ENCODE measurements at places on chromosomes 7 and 10.

- DNase-seq, result no peak
Measured at GRCh38 chr10:94890264-94891022, 48.0 kb upstream of the CYP2C9 start.

- no peak for DNase-seq
Measured at GRCh38 chr10:119190954-119191785, 12.6 kb upstream of the PRDX3 start.

DNA sequence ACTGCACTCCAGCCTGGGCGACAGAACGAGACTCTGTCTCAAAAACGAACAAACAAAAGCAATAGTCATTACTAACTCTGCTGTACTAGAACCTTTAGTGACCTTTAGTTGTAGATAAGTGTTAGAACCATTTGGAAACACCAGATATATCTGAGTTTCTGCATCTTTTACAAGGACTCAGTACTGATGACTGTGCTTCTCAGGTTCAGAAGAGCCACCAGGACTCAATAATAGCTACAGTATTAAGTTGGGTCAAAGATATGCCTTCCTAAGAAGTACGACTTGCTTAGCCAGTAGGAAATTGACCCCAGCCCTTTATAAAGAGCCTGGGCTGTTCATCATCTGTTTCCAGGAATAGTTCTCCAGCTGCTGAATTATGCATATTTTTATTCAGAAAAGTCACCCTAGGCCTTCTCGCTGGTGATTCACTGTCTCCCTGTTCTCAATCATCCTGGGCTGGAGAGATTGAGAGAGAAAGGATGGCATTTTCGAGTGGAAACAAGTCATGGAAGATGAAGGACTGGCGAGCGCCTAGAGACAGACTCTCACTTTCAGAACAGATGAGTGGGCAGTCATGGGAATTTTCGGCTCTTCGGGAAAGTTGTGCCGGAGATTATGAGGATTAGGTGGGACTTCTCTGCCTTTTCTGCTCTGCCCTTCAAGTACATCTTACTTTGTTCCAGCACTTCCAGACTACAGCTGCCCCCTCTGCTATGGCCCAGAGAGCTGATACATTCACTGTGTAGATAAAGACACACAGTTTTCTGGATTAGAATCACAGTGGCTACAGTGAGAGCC, 316.1 kb downstream of the CCDC3 start:
- DNase-seq, result no peak

- DNase-seq, result no peak
Measured at GRCh38 chr10:101230183-101230917, 1.1 kb upstream of the LBX1 start.

- no peak for DNase-seq
Measured at GRCh38 chr10:23517155-23517554, 78.3 kb downstream of the OTUD1 start.

DNA sequence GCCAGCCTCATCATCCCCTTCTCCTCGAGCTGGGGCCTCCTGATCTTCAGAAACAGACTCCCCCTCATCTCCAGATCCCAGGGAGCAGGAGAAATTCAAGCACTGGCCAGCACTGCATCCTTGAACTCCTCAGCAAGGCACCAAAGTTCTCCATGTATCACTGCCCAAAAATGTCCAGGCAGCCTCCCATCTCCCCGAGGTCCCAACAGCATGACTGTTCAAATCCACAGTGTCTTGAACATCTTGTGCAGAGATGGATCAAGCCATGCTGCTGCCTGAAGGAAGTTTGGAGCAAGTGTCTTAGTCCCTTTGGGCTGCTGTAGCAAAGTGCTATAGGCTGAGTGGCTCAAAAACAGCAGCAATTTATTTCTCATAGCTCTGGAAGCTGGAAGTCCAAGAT, 115.5 kb upstream of the GALNT17 start:
- DNase-seq, result no peak

DNA sequence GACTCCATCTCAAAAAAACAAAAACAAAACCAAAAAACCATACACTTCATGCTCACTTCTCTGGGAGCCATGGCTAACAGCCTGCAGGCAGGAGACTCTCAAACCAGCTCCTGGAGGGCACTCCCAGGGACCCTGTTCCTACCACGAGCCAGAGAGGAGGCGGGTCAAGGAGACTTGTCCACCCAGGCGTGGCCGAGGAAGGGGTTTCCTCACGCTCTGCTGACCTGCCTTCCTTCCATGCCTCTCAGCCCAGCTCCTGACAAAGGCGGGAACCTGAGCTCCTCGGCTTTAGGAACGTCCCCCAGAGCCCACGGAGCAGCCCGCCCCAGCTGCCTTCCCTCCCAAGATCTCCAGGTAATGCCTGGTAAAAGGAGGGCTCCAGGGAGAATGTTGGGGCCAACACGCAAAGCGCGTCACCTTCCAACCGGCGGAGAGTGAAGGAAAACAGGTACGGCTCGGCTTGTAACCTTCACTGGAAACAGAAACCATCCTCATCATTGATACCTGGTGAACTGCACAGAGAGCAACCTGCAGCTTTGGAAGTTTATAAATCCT, 9.5 kb downstream of the GPR146 start:
- no peak for DNase-seq

GRCh38 chr10:131346456-131346855, 34.9 kb upstream of the TCERG1L start:
- no peak for DNase-seq

DNA sequence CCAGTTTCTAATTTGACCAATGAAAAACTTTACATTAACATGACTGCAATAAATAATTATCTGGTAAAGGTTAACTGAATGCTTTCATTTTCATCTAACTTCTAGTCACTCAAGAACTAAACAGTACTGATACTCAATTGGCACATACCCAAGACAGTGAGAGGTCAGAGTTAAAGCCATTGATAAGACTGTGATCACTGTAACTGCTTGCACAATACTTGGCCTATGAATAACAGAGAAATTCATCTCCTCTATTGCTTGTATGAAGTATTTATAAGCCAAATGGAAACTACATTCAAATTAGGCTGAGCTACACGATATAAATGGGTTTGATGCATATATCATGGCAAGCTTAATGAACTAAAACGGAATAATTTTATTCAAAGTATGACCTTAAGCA, 43.0 kb downstream of the HERC4 start:
- no peak for DNase-seq

DNA sequence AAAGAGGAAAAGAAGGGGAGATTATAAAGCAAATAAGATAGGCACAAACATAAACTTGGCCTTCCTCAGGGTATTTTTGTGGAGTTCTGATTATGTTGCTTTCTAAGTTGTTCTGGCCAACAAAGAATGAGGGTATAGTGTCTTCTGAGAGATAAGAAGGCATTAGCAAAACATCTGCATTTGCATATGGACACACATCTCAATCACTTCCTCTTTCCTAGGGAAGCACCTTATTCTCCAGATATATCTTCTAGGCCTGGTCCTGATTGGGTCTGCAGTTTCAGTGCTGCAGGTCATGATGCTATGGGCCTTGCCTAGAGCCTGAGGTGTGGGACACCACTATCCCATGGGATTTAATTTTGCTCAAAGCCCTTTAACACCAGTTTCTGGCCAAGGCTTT, 308.8 kb upstream of the PHYHIPL start:
- DNase-seq, result no peak

DNA sequence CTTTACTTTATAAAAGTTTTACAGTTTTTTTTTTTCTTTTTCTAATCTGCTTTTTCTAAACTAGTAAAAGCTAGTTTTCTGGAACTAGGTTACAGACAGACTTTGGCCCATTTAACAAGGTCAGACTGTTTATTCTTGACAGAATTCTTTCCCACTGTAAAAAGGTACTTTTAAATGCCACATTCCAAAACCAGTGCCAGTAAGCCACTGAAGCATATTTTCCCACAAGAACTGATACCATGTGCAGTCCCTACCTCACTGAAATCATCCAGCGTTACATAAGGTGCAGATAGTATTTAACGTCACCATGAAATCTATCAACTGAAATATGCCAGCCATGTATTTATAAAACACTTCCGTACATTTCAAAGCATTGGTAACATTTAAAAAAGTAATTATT, 121.6 kb downstream of the CDK6 start:
- DNase-seq, result no peak

DNA sequence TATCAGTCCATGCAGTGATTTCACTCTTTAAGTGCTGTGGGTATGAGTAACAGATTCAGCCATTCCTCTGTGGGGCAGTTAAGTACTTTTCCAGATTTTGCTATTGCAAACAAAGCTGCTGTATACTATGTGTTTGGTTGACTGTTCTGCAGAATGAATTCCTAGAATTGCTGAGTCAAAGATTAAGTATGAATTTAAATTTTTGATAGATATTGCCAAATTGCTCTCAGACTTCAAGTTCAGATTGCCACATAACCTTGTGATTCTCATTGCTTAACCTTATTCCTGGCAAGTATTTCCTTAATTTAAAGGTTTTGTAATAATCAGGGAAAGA, 21.6 kb upstream of the SAR1A start:
- DNase-seq, result no peak

GRCh38 chr7:27324246-27324645, 81.6 kb downstream of the EVX1 start:
- no peak for DNase-seq

DNA sequence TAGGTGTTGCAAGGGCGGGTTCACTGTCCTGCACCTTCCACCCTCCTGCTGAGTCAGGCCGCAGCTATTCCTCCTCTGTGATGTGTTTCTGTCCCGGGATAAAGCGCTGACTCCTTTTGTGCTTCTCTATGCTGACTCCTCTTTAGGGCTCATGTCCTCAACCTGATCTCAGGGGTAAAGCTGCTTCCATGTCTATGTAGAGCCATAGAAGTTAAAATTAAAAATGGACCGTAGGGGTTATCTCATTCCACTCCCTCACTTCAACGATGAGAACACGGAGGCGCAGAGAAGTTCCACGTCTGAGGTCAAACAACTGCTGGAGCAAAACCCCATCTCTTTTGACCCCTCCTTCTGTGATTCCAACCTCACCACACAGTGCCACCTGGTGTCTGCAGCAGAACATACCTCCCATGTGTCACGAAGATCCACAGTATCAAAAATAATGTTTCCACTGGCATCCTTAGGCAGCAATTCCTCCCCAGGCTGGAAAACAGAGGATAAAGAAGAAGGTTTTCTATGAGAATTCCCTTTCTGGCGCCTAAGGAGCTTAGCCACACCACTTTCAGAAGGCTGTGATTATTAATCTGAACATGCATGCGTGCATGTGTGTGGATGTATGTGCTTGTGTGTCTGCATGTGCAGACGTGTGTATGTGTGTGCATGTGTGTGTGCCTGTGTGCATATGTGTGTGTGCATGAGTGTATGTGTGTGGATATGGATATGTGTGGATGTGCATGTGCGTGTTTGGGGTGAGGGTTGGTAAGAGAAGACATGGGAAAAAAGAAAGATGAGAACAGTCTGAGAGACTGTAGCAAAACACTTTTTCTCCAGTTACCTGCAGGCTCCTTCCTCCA, 81.2 kb upstream of the UCN3 start:
- DNase-seq, result peak; percentile 45

DNA sequence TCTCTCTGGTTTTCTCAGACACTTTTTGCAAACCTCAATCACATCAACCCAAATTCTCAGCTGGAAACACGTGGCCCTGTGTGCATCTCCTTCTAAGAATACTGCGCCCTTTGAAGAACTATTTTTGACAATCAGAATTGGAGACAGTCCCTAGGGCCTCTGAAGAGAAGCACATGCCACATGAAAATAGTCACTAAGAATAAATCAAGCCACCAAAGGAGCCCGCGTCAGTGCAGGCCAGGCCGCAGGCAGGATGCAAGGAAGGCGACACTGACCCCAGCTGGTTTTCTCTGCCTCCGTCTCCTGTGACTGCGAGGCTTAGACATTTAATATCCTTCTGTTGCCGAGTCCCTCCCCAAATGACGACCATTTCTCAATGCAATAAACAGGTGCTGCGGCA, 88.0 kb upstream of the ADAM12 start:
- no peak for DNase-seq

DNA sequence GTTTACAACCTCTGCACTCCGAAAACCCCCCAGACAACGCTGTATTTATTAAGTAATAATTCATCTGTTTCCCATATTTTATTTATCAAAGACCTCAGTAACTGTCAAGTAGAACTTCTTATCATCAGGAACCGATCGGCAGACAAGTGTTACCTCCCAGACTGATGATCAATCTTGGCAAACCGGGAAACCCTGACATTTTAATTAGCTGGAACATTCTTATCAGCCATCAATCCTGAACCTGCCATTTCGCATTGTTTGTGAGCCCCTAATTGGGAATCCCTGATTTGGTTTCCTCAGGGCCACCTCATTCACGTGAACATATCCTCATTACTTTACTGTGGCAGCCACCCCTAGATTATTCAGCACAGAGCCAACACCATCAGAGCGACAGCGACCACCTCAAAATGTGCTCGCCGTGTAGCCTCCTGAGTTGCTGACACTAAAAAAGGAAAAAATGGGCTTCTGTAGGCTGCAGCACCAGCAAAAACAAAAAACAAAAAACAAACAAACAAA, 93.6 kb upstream of the SDK1 start:
- DNase-seq, result no peak
